ENCODE measurements at places on chromosomes 4 and X.

GRCh38 chr4:81611221-81611620 is 139.5 kb upstream of the RASGEF1B start:
- no peak for DNase-seq

- DNase-seq = peak; percentile 43
These were observed 691 bp upstream of the USP46 start for GRCh38 chr4:52659722-52660261.

DNA sequence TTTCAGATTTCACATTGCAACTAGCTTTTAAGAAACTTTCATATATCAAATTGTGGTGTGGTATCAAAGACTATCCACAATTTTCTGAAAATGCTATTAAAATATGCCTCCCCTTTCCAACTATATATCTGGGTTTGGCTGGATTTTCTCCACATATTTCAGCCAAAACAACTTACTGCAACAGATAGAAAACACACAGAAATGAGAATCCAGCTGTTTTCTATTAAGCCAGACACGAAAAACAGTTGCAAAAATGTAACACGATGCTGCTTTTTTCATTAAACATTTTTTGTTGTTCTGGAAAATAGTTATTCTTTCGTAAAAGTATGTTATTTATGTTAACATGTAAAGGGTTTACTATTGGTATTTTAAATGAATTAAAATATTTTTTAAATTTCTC is 33.1 kb downstream of the DCTD start:
- DNase-seq = no peak

DNA sequence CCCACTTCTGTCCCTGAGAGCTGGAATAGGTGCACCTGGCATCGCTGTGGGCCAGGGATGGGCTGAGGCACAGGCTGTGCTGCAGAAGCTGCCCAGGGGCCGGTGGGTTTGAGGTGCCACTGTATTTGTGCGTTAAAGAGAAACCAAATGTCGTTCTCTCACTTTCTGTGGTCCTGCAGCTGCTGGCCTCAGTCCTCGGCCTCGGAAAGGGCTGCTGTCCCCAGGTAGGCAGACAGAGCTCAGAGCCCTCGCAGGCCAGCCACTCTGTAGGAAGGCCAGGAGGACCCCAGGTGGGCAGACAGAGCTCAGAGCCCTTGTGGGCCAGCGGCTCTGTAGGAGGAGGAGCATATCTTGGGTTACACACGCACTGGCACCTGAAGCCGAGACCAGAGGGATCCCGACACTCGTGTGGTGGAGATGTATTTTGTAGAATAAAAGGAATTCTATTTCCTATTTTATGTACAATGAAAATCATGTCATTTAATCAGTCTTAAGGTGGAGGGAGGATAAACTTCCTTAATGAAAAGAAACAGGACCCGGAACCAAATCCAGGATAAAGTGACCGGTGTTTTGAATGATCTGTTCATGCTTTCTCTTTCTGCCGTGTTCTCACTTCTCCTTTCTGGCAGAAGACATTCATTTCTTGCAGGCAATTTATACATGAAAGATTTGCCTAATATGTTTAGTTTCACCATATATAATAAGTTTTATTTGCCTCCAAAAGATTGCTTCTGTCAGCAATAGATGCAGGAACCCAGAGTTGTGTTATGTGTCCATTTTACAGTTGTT is 54.4 kb upstream of the HGFAC start:
- no peak for DNase-seq

- no peak for DNase-seq
These were observed 57.0 kb downstream of the RTL9 start for GRCh38 chrX:110415440-110416170.

DNA sequence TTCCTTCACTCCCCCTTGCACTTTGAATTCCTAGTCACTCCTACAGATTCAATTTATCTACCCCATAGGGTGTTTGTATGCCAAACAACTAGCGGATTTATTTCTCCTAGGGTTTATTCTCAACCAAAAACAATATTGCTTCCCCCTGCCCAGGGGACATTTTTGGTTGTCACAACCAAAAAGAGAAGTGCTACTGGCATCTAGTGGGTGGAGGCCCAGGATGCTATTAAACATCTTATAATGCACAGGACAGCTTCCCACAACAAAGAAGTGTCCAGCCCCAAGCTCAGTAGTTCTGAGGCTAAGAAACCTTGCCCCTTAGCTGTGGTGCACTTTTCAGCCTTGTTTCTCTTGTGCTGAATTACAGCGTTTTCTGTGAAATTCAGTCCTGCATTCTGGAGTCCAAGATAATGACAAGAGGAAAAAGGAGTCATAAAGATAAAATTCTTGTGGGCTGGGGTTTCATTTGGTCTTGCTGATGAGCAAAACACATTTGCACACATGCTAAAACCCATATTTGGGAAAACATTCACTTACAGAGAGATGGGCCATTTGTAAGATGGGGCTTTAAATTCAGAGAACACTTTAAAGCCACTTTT is 11.2 kb upstream of the SYTL4 start:
- DNase-seq = no peak

DNA sequence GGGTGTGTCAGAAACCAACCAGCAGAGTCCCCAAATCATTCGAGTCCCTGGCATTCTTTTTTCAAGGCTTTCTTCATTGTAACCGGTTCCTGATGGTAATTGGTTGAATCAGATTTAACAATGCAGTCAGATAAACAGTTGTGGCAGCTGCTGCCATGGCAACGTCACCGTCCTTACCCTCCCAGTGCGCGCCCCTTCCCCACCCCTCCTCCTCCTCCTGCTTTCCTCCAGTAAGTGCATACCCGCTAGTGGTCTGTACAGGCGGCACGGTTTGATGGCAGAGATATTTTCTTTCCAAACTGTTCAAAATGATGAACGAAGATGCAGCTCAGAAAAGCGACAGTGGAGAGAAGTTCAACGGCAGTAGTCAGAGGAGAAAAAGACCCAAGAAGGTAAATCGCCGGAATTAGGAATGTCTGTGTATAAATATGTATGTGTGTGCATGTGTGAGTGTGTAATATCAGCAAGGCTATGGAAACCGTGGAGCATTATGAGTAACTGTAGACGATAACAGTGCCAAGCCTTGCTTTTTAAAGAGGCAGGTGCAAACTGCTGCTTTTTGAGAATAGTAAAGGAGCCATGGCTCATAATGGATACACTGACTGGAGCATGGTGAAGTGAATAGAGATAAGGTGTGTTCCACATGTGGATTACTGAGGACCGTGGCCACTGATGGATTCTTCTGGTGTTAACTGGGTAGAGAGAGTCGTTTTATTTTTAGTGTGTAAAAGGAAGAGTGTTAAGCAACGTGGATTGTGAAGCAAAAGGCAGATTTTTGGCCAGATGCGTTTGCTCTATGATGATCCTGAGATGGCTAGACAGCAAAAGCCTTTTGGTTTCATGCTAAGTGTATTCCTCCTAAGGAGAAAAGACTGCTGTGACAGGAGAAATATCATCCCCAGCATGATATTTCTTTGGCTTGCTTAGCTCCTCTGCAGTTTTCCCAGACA is at the start of gene ANK2:
Gene ANK2, plus strand, starts transcription at position 233 of the 950 bp plus-strand sequence. Its CDS starts 76 bp downstream, at position 309.
- peak; percentile 86 for DNase-seq

DNA sequence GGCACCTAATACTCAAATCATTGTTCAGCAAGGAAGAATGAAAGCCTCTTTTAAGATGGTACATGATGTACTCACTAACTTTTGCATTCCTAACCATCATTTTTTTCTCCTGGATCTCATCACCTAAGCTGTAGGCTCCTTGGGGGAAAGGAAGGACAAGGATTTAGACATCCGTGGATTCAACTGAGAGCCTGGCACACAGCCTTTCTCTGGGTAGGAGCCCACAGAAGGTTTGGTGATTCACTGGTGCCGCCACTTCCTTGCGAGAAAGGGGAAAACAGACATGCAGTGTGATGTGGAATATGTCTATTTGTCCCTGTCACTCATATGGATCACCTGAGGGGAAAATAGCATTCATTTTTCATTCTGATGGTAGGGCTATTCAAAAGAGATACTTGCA is 147.3 kb downstream of the PCDH7 start:
- DNase-seq = no peak

GRCh38 chr4:70713453-70714078 is 8.2 kb upstream of the RUFY3 start:
- DNase-seq = no peak

- peak; percentile 45 for DNase-seq
These were observed 1.6 kb upstream of the LRAT start for GRCh38 chr4:154741922-154742850.

DNA sequence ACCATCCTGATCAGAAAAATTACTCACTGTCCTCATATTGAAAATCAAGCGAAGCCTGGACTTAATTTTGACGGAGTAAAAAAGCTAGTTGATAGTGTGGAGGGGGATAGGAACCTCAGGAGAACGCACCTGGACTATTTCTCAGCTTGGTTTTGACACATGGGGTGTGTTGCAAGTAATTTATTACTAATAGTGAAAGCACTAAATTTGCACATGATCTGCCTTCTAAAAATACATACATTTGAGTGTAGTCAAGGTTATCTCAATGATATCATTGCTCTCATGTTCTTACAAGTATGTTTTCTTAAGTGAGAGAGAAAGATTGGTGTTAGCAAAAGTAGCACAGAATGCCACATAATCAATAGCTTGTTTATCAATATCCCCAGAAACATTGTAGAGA is 29.5 kb downstream of the LRIT3 start:
- no peak for DNase-seq

GRCh38 chr4:23881052-23881501 is 8.8 kb downstream of the PPARGC1A start:
- DNase-seq = no peak

DNA sequence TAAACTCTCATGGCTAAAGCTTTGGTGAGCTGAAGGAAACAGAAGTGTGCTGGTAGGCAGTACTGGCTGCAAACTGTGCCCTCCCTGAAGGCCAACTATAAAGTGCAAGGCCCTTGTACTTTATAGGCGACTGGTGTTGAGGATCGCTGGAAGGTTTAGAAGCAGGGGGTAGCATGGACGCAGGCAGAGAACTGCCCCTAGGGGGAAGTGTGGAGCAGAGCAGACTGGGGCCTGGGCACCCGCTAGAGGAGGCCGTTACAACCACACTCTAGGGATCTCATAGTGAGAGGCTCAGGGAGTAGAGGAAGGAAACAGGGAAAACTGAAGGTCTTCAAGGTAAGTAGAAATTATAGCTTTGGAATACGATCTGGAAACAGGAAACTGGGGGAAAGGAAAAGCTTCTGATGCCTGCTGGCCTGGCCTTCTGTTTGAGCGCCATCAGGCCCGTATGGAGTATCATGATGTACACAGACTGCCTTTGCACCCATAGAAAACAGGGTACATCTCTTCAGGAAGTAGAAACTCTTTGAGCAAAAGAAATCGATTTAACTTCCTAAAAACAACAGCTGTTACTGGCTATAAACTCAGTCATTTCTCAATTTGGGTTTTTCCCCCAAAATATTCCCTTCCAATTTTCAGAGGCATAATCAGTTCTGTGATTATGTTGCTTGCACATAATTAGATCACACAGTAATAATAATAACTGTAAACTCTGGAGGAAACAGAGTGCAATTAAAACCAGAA is 23.9 kb upstream of the TMSB4X start:
- peak; percentile 61 for DNase-seq

- no peak for DNase-seq
These were observed 725.6 kb downstream of the RPA4 start for GRCh38 chrX:97609357-97609756.

DNA sequence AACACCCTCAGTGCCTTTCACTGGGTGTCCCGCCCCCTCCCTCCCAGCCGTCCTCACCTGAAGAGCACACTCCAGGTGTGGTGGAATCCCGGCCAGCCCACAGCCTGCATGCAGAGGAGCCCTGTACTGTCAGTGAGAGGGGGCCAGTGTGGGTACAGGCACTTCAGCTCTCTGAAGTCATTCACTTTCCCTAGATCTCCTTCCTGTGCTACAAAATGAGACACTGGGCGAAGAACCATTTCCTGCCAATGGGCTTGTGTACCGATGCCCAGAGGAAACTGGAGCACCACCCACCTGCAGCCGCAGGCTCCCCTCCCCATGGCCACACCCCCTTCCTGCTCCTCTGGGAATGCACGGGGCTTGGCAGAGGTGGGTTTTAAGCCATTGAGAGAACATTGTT is 73.9 kb upstream of the C4orf50 start:
- no peak for DNase-seq

DNA sequence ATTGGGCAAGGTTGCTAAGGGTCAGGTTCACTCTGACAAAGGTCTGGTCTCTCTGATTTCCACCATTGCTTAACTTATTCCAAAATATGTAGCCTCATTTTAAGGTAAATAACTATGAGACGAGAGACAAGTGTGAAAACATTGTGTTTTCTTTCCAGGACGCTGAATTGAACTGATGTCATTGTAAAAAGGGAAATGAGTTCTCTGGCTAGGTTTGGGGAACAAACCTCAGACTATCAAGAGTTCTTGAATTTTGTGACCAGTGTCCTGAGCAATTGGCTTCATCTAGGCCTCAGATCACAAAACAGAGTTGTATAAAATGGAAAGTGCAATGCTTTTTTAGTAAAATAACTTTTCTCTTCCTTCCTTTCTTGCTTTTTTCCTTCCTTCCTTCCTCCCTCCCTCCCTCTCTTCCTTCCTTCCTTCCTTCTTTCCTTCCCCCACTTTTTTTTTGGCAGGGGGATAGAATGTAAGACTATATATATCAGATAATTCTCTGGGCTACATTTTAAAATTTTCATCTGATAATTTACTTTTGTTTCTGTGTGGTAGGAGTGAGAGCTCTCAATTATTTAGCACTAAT is 30.8 kb upstream of the CXCL8 start:
- no peak for DNase-seq

- DNase-seq = no peak
These were observed 33.4 kb upstream of the ENPP6 start for GRCh38 chr4:184250795-184251669.

DNA sequence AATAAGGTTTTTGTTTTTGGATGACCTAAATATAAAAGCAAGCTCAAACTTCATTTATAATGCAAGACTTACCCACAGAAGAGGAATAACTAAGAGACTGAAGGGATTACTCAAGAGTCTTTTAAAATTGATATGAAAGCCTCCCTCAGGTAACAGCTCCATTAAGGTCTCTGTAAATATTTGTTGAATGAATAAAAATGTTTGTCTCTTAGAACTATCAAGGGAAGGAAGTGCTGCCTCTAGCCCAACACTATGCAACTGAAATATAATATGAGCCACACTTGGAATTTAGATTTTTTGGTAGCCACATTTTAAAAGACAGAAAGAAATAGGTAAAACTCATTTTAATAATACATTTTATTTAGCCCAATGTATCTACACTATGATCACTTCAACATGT is 127.8 kb downstream of the SH3RF1 start:
- no peak for DNase-seq

DNA sequence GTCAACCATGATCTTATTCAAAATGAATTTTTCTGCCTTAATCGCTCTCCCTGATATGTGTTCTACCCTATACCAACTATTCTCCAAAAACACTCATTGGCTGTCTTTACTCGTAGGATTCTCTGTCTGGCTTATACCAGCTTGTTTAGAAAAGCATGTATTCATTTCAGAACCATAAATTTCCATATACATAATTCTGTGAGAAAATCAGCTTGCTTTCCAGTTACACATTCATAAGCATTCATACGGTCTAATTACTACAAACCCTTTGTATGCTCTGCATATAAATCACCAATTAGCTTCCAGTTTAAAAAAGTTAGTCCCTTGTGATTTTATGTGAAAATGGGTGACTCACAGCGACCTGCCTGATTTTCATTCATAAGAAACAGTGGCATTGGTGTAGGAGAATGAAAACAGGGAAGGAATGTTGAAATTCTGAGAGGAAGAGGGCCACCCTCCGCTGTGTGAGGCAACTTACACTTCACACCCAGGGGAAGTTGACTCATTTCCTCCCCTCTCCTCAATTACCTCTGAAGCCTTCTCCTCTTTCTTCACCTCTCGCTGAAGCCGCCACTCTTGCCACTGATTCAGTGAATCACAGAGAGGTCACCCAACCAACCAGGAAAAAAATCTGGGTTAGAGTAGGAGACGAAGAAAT is 63.3 kb downstream of the MEPE start:
- no peak for DNase-seq

GRCh38 chrX:129646566-129647417 is 8.0 kb downstream of the APLN start:
- DNase-seq = no peak

Measured in glutamatergic neuron (in vitro differentiated cells).